ENCODE measurements at places on chromosomes 7 and 10.

GRCh38 chr10:132926777-132927650 is 15.4 kb downstream of the CFAP46 start:
- no peak for DNase-seq

GRCh38 chr10:104242545-104242944 is 10.4 kb upstream of the CFAP43 start:
- DNase-seq: no peak

GRCh38 chr10:48924988-48925387 is 14.7 kb downstream of the LRRC18 start:
- no peak for DNase-seq

DNA sequence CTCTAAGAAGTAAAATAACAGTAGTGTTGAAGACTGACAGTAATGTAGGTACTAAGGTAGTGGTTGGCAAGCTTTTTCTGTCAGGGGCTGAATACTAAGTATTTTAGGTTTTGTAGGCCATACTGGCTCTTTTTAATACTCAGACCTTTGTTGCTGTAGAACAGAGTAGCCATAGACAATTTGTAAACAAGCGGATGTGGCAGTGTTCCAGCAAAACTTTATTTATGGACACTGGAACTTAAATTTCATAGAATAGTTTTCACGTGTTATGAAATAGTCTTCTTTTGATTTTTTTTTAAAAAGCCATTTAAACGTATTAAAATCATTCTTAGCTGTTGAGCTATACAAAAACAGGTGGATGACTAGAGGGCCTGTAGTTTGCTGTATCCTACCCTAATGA is 121.2 kb downstream of the MLLT10 start:
- DNase-seq: no peak

DNA sequence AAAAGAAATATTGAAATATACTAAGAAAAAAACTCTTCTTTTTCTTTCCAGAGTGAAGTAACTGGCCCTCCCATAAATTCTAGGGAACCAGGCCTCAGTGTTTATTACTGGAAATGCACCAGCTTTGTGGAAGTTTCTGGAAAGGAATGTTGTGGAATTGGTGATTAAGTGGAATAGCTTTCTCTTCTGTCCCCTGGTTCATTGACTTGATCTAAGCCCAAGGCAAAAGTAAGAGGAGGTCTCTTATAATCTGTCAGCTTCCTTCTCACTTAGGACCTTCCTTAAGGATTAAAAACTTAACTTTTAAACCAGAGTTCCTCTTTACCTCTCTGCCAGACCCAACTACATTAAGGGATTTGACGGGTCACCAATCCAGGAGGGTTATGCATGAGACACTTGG is 266.2 kb downstream of the SLC25A13 start:
- DNase-seq: peak; percentile 9

- peak; percentile 39 for DNase-seq
Observed at GRCh38 chr10:71974489-71975021, 10.4 kb downstream of the CHST3 start.

GRCh38 chr10:54434782-54435181 is 366.2 kb downstream of the PCDH15 start:
- DNase-seq: no peak

- DNase-seq: no peak
Observed at GRCh38 chr7:125934539-125934938, 1004.9 kb upstream of the POT1 start.

- DNase-seq: peak; percentile 52
Observed at GRCh38 chr10:97499561-97500296, 1.0 kb downstream of the UBTD1 start.

DNA sequence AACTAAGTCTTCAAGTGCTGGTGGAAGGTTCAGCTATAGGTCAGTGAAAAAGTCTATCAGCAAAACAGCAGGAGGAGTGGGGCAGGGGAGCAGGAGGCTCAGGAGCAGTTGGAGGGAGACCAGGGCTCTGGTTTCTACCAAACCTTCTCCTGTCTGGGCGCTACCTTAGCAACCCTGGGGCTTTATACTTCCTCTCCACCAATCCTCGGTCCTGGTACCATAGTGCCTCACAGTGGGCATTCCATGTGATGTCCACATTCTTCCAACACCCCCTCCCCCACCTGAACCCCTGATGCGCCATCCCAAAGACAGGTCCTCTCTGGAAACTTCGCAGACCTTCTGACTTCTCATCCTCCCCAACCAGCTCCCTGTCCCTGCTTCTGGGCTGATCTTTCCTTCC is 25.3 kb upstream of the ACSM6 start:
- DNase-seq: no peak

DNA sequence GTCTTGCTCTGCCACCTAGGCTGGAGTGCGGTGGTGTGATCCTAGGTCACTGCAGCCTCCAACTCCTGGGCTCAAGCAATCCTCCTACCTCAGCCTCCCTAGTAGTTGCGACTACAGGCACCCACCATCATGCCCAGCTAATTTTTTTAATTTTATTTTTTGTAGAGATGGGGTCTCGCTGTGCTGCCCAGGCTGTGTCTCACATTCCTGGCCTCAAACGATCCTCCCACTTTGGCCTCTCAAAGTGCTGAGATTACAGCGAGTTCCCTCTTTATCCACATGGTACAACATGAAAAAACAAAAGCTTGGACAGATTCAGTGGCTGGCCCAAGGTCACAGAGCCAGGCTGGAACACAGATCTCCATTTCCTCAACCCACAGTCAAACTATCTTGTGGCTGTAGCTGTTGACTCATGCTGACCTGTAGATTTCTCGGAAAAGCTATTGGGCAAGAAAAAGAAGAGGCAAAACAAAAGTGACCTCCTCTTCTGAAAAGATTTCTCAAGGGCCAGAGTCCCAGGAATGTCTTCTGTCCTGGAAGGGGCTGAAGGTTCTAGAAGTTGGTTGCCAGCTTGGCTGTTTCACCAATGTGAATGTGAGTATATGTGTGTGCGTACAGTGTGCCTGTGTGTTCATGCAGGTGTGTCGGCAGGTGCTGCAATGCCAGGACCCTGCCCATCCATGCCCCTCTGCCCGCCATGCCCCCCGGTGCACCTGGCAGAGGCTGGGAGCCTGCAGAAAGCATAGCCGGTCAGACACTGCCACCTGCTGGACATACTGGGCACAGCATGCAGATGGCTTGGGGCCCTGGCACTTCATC is 28.4 kb downstream of the TMEM130 start:
- DNase-seq: peak; percentile 51

DNA sequence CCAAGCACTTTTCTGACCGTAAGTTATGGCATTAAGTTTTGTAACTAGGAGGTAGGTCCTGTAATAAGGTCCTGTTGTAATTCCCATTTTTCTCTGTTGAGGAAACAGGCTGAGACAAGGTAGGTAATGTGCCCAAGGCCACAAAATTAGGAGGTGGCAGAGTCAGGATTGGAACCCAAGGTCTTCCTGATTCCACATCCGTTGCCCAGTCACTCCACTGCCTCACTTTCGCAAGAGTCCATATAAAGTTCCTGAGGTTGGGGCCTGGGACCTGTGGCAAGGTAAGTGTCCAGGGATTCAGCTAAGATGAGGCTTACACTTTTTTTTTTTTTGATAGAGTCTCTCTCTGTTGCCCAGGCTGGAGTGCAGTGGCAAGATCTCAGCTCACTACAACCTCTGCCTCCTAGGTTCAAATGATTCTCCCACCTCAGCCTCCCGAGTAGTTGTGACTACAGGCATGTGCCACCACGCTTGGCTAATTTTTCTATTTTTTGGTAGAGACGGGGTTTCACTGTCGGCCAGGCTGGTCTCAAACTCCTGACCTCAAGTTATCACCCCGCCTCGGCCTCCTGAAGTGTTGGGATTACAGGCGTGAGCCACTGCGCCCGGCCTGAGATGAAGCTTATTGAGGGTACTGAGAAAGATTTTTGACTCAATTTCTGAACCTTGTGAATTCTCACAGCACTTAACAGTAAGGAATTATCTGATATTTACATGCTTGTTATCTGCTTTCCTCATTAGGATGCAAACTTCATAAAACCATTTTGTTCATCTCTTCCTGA is 20.3 kb upstream of the GNA12 start:
- no peak for DNase-seq

DNA sequence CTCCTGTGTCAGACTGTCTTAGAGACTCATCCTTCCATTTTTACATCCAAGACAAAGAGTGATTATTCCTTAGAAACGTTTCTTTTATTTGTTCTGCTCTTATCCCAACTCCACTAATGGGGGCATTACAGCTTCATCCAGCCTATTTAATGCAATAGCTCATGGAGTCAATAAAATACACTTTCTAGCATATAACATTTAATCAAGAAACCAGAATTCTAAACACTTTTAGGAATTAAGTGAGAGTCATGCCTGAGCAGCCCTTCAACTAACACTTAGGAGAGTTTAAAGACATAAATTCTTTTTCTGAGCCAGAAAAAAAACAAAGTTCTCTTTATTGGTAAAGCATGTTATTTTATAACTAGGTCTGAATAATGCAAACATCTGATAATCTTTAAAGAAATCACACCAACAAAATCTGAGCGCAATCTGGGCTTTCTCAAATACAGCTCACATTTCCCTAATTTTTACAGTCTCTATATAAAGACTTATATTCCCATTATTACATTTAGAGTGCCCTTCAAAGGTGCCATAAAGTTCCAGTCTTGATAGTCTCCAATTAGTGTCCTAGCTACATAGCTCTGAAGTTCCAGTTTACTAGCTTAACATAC is 361.7 kb upstream of the HPS1 start:
- no peak for DNase-seq

GRCh38 chr7:157526913-157527634 is 190.3 kb downstream of the DNAJB6 start:
- no peak for DNase-seq

- DNase-seq: no peak
Observed at GRCh38 chr7:51023547-51023946, 240.9 kb upstream of the GRB10 start.

- peak; percentile 56 for DNase-seq
Observed at GRCh38 chr10:71587941-71588573, 131.5 kb downstream of the C10orf105 start.

- peak; percentile 97 for DNase-seq
Observed at GRCh38 chr7:116271963-116272886, 61.9 kb downstream of the TES start.

DNA sequence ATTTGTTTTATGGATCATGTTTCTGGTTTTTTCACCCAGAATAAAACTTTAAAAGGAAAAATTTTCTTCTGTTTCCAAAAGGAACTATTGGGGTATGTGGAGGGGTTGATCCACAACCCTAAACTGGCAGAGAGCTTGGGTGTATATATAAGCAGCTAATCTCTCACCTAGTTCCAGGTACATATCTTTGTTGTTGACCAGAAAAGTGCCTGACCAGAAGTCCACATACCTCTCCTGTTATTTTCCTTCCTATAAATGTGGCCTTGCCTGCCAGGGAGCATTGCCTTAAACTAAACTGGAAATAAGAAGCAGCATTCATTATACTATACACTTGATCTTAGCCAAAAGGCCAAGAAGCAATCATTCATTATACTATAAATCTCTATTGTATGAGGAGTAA is 112.0 kb downstream of the ZEB1 start:
- no peak for DNase-seq

- DNase-seq: peak; percentile 85
Observed at GRCh38 chr7:98354511-98355249, 46.2 kb downstream of the BAIAP2L1 start.

- no peak for DNase-seq
Observed at GRCh38 chr7:28684650-28685241, 272.4 kb downstream of the CREB5 start.

GRCh38 chr10:22833781-22834180 is 94.1 kb upstream of the ARMC3 start:
- DNase-seq: no peak

DNA sequence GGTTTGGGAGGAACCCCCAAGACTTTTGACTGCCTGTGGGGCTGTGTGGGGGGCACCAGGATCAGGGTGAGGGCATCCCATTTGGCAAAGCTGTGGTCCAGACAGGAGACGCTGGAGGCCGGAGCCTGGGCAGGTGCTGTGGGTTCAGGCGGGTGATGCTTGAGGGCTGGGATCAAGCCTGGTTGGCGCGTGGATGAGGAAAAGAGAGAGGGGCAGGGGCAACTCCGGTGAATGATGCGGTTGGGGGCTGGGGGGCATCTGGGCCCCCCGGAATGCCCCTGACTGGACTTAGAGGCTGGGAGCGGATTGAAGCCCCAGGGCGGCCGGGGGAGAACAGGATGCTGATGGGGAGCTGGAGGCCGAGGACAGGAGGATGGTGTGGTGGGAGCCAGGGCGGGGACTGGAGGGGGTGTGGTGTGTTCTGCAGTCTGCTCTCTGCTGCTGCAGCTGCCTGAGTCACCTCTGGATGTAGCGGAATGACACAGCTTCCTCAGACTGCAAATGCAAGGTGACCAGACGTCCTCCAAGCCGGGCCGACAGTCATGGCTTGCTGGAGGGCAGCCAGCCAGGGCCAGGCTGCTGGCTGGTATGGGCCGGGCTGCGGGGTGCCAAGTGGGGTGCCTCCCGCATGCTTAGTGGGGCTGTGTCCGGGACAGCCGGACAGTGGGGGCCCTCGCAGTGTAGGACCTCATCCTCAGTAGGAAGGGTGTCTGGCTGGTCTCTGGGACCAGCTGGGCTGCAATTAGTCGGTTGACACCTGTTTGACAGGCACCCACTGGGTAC is 3.2 kb downstream of the MAFK start:
- DNase-seq: peak; percentile 91

DNA sequence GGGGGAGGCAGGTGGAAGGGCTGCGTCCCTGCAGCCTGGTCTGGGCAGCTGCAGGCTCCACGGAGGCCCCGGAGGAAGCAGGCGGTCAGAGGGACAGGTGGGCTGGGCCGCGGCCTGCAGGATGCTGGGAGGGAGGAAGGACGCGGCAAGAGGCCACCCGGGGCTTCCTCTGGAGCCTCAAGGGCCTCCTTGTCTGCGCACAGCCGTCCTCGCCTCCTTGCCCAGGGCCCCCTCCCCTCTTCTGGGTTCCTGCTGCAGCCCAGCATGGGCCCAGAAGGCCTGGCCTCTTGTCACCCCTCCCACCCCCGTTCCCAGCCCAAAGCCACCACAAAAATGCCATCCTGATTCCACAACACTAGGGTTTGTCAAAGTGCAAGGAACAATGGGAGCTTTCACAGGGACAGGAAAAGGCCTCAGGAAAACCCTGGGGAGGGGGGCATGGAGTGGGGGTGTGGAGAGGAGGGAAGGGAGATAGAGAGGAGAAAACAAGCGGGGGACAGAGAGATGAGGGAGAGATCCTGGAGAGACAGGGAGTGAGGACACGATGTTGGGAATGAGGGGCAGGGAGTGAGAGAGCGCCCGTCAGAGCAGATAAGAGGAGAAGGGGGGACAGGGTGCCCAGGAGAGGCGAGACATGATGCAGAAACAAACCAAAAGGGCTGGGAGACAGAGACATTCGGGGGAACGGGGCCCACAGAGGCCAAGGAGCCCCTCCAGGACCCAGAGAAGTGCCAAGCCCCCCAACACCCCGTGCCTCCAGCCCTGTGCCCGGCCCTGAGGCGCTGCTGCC is 41.8 kb downstream of the ZCCHC24 start:
- peak; percentile 50 for DNase-seq

GRCh38 chr10:123561141-123561440 is 105.1 kb upstream of the GPR26 start:
- no peak for DNase-seq

- no peak for DNase-seq
Observed at GRCh38 chr10:114304571-114305421, 65.7 kb downstream of the VWA2 start.
